ENCODE measurements at places on chromosomes 6 and 20.
A peak's percentile ranks its signal among the peaks of the same experiment; 100 is the strongest.

DNA sequence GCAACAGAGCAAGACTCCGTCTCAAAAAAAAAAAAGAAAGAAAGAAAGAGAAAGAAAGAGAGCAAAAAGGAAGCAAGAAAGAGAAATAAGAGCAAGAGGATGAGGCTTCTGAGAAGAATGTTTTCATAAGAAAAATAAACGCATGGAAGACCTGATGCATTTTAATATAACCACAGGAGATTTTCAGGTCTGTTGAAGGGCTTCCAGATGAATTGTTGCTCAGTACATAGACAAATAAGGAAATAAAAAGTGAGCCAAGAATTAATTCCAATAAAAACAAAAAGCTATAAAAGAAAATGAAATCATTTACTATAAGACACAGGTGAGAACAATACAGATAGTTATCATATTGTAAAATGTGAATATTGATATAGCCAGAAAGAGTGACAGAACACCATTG, 43.5 kb downstream of the PERP start:
- no peak for DNase-seq

DNA sequence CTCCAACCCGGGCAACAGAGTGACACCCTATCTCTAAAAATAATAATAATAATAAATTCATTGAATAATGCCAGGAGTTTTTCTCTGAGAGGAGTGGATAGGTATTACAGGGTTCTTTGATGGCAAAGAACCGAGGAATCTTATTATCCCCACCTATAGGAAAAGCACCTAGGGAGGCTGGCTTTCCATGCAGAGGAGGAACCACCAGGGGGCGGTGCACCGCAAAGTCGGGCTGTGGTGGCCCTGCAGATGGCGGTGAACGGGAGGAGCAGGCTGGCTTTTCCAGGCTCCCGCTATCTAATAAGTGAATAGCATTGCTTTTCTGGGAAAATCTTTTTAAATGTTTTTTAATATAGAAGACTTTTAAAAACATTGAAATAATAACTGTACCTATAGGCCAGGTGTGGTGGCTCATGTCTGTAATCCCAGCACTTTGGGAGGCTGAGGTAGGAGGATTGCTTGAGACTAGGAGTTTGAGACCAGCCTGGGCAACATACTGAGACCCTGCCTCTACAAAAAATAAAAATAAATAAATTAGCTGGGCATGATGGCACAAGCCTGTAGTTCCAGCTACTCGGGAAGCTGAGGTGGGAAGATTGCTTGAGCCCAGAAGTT, 864.2 kb downstream of the KIF16B start:
- no peak for DNase-seq

DNA sequence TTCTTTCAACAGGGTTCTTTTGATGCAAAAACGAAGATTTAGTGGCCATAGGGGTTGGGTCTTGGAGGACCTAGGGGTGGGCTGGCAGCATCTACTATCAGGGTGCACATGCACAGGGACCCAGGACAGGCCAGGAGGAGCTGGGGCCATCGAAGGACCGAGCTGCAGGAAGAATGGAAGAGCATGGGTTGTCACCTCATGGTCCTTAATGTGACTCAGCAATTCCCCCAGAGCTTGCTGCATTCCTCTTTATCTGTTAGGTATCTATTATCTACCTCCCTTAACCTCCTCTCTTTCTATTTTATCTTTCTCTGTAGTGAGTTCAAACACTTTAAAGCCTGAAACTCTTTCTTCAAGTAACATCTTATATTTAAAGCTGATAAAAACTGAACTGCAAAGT, 167.0 kb downstream of the AIG1 start:
- DNase-seq: no peak

GRCh38 chr6:27593861-27594260, 121.0 kb upstream of the ZNF184 start:
- DNase-seq: no peak

DNA sequence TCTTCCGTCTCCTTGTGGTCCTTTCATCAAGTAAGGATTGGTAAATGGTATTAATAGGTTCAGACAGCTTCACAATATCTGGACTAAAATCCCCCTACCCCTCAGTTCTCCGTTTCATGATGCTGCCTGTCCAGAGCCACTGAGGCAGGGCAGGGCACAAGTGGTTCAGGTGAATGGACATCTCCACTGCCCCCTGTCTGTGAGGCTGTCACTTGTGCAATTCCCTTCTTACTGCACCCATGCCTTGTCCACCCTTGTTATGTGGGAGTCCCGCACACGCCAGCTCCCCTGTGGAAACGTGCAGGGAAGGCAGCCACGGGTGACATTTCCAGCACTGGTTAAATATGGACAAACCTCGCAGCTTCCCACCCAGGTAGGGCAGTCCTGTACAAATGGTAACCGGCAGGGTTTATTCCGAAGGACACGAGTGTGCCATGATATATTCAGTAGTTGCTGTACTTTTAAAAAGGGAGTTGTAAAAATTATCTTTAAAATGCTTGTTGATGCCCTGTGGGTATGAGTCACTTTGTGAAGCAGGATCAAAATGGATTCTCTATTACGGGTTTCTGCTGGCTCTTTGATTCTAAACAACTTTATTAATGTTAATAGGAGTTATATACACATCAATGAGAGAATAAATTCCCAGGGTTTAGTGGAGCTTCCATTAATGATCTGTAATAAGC, 73.5 kb downstream of the FYN start:
- no peak for DNase-seq

GRCh38 chr6:129686941-129687627, 22.9 kb downstream of the ARHGAP18 start:
- peak; percentile 76 for DNase-seq

DNA sequence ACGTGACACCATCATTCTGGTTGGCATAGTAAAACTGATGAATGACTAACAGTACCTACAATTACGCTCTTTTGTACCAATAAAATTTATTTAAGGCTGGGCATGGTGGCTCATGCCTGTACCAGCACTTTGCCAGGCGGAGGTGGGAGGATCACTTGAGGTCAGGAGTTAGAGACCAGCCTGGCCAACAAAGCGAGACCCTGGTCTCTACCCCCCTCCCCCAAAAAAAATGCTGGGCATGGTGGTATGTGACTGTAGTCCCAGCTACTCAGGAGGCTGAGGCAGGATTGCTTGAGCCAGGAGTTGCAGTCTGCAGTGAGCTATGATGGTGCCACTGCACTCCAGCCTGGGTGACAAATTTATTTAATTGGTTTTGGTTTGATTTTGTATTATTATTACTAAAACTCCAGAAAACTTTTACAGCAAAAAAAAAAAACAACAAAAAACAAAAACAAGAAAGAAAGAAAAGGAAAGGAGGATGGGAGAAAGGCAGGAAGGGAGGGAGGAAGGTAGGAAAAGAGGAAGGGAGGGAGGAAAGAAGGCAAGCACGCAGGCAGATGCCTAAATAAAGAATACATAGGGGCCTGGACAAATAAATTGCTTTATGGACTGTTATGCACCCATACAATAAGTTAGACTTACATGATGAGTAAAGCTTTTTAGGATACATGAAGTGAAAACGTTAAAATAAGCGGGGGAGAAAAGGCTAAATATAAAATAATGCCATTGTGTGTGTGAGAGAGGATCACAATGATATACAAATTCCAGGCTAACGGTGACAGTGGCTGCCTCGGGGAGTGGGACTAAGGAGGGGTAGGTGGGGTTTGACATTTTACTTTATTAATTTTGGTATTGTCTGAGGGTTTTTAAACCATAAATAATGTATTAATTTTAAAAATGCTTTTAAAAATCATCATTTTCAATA, 682 bp upstream of the ZSCAN9 start:
- no peak for DNase-seq

GRCh38 chr6:38522322-38522721, 117.4 kb downstream of the BTBD9 start:
- DNase-seq: no peak

- DNase-seq: no peak
Measured at GRCh38 chr20:9993137-9993536, 41.6 kb upstream of the ANKEF1 start.

GRCh38 chr6:140079328-140079727, 704.9 kb upstream of the CITED2 start:
- DNase-seq: no peak

GRCh38 chr20:650954-651353, 2.0 kb downstream of the SRXN1 start:
- DNase-seq: no peak
